ENCODE measurements at places on chromosomes 2 and 18. TPM values are rescaled to one million over a fixed set of nuclear protein-coding genes. Genes with fewer than 3 reads are reported as not detected.

GRCh38 chr2:18465979-18466378 is 94.5 kb downstream of the RDH14 start:
- H3K27ac ChIP-seq = no peak overlapping the region
- H3K36me3 ChIP-seq = no peaks in the 10 kb centered on the region
- H3K4me3 ChIP-seq = no peak overlapping the region
- no peak for DNase-seq

- H3K4me3 ChIP-seq = no peak overlapping the region
- H3K4me1 ChIP-seq = no peaks in the 10 kb centered on the region
- no peak overlapping the region for H3K27ac ChIP-seq
- H3K27me3 ChIP-seq = no peaks in the 10 kb centered on the region
- no peaks in the 10 kb centered on the region for H3K36me3 ChIP-seq
- DNase-seq = no peak
Measured at GRCh38 chr2:214604861-214605260, 194.0 kb downstream of the VWC2L start.

DNA sequence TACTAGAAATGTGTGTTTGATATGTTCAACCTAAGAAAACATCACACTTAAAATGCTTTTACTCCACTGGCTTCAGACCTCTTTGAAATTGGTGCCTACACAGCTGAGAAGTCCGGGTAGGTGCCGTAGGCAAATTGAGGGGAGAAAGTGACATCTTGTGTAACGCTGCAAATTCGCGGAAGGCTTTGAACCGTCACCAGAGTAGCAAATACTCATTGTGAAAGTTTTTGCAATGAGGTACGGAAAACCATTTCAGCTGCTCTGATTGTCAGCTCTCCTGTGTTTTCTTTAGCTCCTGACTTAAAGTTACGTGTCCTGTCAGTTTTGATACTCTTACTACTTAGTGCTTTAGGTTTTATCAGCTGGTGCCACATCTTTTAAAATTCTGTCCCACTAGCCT is 224.5 kb downstream of the FAM210A start:
- H3K36me3 ChIP-seq = no peaks in the 10 kb centered on the region
- H3K4me3 ChIP-seq = no peak overlapping the region
- peaks cover 9% of the 10 kb centered on the region for H3K27me3 ChIP-seq

DNA sequence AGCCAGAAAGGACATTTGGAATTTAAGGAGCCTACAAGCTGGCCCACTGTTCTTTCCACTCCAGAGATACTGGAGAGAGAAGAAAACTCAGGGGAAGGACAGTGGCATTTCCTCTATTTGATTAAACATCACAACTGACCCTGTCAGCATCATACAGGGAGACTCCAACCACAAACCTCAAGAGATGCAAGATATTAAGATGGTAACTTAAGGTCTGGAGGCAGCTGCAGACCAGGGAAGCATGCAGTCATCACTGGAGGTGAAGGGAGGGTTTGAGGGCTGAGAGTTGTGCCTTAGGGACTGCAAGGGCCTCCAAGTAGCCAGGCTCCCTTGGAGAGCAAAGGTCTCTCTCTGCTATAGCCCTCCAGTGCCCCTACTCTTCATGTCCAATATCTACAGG is 67.4 kb downstream of the RNF152 start:
- no peaks in the 10 kb centered on the region for H3K27me3 ChIP-seq
- H3K4me3 ChIP-seq = no peak overlapping the region
- H3K36me3 ChIP-seq = no peaks in the 10 kb centered on the region

- H3K27me3 ChIP-seq = peaks cover 61% of the 10 kb centered on the region
- no peaks in the 10 kb centered on the region for H3K36me3 ChIP-seq
- H3K27ac ChIP-seq = no peak overlapping the region
- no peak for DNase-seq
Measured at GRCh38 chr2:70766357-70767078, 1.5 kb downstream of the ADD2 start.

- no peak overlapping the region for H3K4me3 ChIP-seq
- no peak overlapping the region for H3K27ac ChIP-seq
- H3K27me3 ChIP-seq = no peaks in the 10 kb centered on the region
- DNase-seq = peak; percentile 97
- H3K4me1 ChIP-seq = no peaks in the 10 kb centered on the region
Measured at GRCh38 chr18:49858309-49859020, 45.1 kb upstream of the ACAA2 start.

- H3K27me3 ChIP-seq = no peaks in the 10 kb centered on the region
- no peaks in the 10 kb centered on the region for H3K4me1 ChIP-seq
- H3K36me3 ChIP-seq = no peaks in the 10 kb centered on the region
- no peak overlapping the region for H3K4me3 ChIP-seq
Measured at GRCh38 chr2:218618102-218618860, 10.6 kb downstream of the PLCD4 start.

DNA sequence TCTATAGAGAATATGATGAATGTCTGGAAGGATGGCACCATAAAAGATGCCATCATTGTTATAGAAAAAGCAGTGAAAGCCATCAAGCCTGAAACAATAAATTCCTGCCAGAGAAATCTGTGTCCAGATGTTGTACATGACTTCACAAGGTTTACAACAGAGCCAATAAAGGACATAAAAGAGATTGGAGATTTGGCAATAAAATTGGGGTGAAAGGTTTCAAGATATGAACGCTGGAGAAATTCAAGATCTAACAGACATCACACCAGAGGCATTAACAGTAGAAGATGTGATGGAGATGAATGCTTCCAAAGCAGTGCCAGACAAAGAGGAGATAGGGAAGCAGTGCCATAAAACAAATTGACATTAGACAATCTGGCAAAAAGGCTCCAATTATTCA is 518.8 kb upstream of the ACVR2A start:
- no peaks in the 10 kb centered on the region for H3K4me1 ChIP-seq
- no peak overlapping the region for H3K27ac ChIP-seq

DNA sequence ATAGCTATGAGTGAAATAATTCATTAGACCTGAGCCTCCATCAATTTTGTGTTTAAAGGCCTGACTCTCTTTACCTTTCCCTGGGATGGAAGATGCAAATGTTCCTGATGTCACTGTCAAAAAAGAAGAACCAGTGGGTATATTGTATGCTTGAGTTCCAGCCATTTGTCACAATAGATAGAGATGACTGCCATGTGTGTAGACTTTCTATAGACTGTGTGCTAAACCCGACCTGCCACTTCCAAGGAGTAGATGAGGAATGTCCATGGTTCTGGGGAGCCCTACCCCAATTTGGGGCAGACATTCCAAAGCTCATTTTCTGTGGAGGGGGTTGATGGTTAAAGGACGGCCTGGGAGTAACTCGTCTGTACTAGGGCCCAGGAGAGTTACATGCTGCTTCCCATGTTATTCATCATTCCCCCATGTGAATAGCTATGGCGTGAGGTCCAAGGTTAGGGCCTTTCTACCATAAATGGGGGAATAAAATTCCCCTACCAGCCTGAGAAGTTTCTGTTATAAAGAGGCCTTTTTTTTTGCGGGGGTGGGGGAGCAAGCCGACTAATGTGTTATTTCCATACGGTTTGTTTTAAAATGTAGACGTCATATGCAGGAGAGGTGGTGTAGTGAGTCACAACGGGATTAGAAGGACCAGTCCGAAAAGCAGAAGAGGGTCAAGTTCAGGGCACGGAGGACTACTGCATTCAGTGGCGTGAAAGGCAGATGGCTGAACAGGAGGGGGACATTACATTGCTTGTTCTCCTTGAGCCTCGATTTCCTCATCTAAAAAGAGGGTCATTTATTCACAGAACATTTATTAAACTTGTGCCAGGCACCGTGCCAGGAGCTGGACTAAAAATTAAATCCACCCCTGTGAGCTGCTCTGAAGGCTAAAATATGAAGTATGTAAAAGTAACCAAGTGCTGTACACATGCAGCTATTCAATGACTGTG is 24.0 kb downstream of the IL1B start:
- H3K4me1 ChIP-seq = peaks cover 29% of the 10 kb centered on the region
- peak; percentile 92 for DNase-seq
- no peaks in the 10 kb centered on the region for H3K36me3 ChIP-seq

DNA sequence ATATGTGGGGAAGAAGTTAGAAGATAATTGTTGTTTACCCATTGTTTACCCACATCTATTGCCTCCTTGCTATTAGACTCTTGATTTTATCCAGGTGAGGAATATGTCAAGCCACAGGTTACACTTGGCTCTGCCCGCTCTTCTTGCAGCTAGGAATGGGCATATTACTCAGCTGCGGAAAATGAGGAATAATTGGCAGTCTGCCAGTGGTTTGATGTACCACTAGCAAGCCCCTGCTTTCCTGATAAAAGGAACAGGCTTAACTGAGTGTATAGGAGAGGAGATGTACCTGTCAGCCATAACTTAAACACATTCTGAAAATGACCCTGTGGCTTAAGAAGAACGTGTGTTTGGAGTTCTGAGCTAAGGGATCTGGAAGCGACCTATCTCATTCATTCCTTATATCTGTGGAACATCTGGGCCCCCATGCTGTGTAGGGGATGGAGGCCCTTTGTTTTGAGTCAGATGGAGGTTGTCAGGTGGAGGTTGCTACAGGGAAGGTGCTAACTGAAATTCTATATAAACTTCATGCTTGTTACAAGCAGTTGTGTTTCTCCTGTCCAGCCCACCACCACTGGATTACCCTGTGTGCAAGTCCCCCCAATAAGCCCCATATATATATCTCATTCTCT is 4.6 kb upstream of the FMNL2 start:
- H3K27me3 ChIP-seq = no peaks in the 10 kb centered on the region
- H3K36me3 ChIP-seq = no peaks in the 10 kb centered on the region
- H3K27ac ChIP-seq = no peak overlapping the region

DNA sequence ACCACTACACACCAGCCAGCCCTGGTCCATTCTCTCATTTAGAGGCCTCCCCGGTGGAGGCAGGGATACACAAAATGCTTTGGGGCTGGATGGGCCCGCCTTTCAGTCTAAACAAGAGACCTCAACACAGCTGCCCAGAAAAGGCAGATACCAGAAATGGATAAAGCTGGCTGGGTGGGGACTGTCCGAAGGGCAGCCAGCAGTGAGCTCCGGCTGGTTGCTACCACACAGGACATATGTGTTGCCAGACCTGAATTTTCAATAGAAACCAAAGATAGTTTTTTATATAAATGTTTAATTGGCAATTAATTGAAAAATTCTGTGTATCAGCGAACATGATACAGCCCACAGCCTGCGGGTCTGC is 1.4 kb downstream of the GPBAR1 start:
- H3K27me3 ChIP-seq = no peaks in the 10 kb centered on the region
- no peak overlapping the region for H3K27ac ChIP-seq
- no peak for DNase-seq
- H3K4me3 ChIP-seq = no peak overlapping the region

DNA sequence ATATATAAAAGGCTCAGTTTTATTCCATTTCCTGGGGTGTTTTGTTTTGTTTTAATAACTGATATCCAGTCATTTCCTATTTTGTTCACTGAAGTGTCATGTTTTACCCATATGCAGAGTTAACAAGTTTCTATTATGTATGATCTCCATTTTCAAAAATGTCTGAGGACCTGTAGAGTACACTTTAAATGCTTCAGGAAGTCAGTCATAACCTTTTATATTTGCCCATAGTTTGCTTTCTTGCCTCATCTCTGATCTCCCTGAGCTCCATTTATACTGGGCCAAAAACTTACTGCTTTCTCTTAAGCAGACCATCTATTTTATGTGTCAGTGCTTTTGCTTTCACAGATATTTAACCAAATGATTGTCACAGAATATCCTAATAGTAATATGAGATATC is 278.7 kb downstream of the MBD5 start:
- H3K4me3 ChIP-seq = no peak overlapping the region

Gene TGFA
- total RNA-seq = not detected

Gene SLC23A3
- total RNA-seq = 1.4 TPM

Gene CCDC74A
- 15.9 TPM for total RNA-seq

Gene ZNF521
- 27.5 TPM for total RNA-seq

Gene METTL21A
- 8.5 TPM for total RNA-seq

Gene ASB18
- under 0.01 TPM for total RNA-seq

Measured in osteoblast (primary cell).